Karpas-422 (cell line): ENCODE measurements at places on chromosomes 11 and 22. TPM values are rescaled to one million over a fixed set of nuclear protein-coding genes. Genes with fewer than 3 reads are reported as not detected.

- no peak for DNase-seq
These were observed 30.3 kb upstream of the SIK2 start for GRCh38 chr11:111571829-111572501.

GRCh38 chr11:45265969-45266675 lies 20.0 kb downstream of the SYT13 start:
- DNase-seq: no peak

PHLDA2 gene
- 0.25 TPM in 1 of 2 replicates, not detected in the other for total RNA-seq

DNA sequence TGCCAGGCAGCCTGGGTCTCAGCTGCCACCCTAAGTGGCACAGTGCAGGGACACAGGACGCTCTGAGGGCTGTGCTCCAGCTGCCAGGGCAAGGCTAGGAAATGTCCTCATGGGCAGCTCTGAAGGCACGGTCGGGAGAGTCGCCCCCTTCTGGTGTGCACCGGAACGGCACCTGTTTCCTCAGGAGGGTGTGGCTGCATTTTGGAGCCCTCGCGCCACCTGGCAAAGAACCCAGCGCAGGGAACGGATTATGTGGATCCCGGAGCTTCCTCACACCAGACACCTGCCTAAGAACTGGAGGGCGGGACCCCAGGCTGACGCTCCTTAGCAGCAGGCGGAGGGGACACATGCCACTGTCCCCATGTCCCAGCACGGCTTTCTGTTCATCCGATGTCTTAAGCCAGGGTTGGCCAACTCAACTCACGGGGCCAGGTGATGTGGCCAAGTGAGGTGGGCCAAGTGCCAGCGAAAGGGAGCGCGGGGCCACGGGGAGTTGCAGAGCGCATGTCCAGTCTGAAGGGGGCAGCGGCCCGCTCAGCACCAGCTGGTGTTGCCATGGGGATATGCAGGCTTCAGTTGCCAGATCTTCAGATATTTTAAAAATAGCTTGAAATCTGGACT lies 5.1 kb upstream of the SLC22A8 start:
- DNase-seq: peak; percentile 73

FGF19 gene
- not detected in 2 replicates for total RNA-seq

DNA sequence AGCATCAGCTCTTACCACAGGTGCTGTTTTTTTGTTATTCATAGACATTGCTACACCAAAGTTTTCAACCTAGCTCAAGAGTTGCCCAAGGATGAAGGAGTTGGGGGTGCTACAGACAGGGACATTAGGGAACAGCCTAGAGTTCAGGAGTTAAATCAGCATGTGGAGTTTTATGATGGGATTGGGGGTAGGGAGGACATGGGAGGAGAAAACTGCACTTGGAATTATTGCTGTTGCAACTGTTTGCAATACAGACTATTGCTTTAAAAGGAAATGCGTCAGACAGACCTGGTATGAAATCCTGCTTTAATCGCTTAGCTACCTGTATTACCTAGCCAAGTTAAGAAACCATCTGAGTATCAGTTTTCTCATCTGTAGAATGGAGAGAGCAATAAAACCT lies 6.3 kb downstream of the TMA7B start:
- no peak for DNase-seq

DNA sequence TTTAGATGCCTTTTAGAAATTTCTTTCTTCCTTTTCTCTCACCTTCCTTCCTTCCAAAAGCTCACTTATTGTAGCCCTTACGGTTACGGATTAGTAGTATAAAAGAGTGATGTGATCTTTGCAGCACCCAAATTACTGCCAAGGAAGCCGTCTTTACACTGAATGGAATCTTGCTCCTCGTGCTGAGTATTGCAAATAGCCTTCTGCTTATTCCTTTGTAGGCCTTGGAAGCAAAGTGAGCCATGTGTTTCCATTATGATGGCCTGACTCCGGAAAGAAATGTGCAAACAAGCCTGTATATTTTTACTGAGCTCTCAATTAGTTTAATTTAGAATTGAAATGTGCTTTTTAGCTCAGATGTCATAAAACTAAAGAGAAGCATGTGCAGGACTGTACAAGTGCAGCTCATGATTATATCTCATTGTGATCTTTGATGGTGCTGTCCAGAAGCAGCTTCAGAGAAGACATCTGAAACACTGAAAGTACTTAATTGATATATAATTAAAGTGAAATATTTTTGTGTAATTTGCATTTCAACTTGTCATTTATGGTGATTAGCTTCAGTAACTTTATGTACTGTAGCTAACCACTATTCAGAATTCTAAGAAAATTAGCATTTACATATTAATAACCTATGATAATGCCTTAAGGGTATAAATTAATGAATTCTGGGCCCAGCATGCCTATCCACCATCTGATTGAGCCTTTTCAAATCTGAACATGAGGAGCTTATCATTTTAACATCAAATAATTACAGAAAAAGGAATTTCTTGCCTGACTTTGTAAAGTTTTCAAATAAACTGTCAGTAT lies 129.3 kb downstream of the GRIA4 start:
- DNase-seq: no peak

TIGD3 gene
- total RNA-seq: 0.11 and 0.83 TPM in 2 replicates

DNA sequence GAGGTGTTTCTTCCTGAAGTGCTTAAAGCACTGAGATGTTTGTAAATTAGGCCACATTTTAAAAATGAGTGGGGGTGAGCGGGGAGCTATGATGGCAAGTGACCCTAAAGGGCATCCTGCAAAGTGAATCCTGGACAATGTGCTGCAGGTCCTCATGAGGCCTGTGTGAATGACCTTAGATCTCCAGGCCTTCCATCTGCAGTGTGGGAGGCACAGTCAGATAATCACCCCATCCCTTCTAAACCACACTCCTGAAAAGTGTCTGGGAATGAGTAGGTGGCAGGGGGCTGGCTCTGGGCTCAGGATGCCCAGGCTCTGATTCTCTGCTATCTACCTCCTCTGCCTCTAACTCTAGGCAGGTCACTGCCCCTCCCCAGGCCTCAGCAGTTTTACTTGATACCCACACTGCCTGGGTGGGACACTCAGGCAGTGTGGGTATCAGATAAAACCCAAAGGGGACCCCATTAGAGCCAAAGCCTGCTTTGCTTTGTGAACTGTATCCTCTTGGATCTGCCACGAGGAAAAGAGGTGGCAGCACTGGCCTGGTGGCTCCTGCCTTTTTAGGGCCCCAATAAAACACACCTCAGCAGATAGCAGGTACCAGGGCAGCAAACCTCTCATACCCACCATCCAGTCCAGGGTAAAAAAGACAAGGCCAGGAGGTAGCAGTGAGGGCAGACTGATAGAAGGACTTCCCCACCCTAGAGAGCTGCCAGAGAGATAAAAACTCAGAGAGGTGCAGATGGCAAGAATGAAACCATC lies 10.5 kb downstream of the STARD10 start:
- no peak for DNase-seq

TMEM258 gene
- 81.3 and 303 TPM in 2 replicates for total RNA-seq

DNA sequence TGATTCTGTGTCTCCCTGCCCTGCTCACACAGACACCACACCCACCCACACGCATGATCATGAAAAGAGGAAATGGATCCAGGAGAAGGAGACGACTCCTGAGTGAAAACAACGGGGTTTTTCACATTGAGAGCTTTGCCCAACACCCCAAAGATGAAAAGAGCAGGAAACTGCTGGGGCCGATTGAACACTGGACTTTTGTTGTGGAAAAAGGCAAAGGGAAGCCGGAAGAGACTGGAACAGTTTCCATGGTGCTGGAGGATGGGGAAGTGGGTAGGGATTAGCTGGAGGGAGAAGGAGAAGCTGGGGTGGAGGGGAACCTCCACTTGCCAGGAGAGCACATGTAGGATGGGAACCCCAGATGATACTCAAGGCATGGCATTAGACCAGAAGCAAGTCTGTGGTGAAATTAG lies 5.2 kb upstream of the SLC43A3 start:
- DNase-seq: no peak

BATF2 gene
- total RNA-seq: 0.18 and 1.1 TPM in 2 replicates

RASL10A gene
- 0.76 TPM in 1 of 2 replicates, not detected in the other for total RNA-seq

OTOG gene
- total RNA-seq: not detected in 2 replicates

DNA sequence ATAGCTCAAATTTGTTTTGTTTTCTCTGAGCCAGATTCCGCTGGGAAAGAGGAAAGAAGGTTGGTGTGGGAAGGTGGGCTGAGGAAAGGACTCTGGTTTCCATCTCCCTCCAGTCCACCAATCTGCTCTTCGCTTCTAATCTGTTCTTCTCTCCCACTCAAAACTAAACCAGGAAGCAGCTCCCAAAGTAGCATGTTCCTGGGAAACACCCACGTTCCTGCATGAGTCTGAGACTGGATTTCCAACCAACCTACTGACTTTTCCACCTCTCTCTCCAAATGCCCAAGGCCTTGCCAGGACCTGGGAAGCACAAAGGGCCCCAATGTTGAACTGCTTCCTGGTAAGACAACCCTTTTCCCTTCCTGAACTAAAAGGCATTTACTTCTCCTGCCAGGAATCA lies 110.2 kb downstream of the WT1 start:
- no peak for DNase-seq

- no peak for DNase-seq
These were observed 65.9 kb upstream of the BIRC3 start for GRCh38 chr11:102251423-102251822.

- no peak for DNase-seq
These were observed 2.7 kb downstream of the SLC43A3 start for GRCh38 chr11:57424137-57424791.

DNA sequence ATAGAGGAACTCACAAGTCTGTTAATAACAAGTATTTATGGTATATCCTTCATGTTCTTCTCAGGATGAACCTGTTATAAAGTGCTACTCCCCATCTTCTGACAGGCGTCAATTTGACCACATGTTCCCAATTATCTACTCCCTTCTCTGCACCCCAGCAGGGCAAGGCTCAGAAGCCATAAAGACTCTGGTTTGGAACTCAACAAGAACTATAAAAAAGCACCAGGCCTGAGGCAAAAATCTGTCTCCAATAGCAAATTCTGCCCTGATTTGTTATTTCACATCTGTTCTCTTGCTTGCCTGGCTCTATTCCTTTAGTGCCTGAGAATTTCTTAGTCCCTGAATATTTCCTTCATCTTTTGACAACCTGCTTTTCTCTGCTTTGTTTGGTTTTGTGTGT lies 618.2 kb upstream of the KIRREL3 start:
- DNase-seq: no peak

- no peak for DNase-seq
These were observed 304.0 kb upstream of the ANO3 start for GRCh38 chr11:26027887-26028286.

DNA sequence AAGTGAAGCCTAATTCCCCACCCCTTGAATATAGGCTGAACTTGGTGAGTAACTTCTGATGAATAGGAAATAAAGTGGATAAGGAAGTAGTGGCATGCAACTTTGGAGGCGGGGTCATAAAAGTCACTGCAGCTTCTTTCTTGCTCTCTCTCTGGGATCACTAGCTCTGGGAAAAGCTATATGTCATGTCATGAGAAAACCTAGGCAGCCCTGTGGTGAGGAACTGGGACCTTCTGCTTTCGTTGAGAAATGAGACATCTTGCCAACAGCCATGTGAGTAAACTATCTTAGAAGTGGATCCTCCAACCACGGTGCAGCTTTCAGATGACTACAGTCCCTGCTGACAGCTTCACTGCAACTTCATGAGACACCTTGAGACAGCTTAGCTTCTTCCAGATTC lies 15.7 kb downstream of the ZNF214 start:
- DNase-seq: no peak

DNA sequence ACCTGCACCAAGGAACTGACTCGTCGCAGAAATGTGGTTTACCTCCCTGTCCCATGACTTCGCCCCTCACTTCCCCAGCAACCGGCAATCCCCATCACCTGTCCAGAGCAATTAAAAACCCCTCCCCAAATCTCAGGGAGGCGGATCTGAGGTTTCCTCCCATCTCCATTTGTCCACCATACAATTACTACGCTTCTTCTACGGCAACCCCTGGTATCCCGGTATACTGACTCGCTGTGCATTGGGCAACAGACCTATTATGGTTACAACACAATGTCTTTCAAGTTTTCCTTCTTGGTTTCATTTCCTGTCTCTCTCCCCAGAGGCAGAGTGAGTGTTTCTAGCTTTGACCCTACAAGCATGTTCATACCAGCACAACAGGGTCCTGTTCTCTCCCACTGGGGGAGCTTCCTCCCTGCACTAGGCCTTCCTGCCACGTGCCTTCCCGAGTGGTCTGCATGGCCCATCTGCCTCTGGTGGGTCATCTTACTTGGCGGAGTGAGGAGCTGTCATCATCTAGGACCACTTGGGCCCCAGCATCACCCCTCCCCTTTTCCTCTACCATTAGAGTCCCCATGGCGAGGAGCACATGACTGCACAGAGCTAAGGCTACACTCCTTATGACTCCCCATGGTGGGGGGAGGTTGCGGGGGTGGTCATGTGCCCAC lies 30.3 kb upstream of the NAP1L4 start:
- DNase-seq: peak; percentile 62

SFI1 gene
- total RNA-seq: 43.2 and 59.5 TPM in 2 replicates

ZBTB44 gene
- 36.7 and 62.8 TPM in 2 replicates for total RNA-seq

SAA4 gene
- total RNA-seq: not detected in 2 replicates

SCO2 gene
- 1.1 and 14.2 TPM in 2 replicates for total RNA-seq

DNA sequence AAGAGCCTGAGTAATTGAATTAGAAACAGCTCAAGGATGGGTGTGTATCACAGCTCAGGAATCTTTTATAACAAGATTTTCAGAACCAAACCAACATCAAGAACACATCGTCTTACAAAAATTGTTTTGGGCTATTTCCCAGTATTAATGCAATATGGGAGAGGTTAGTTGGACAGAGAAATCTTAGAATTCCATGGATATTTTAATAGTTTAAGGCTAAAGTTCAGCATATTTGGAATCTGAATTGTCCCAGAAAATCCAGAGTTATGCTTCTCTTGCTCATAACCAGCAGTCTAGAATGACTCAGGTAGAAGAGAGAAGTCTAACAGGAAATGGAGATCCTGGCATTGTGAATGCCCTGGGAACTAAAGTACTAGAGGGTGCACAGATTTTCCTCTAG lies 74.6 kb downstream of the ADM start:
- DNase-seq: no peak

NNMT gene
- not detected in 2 replicates for total RNA-seq

DNA sequence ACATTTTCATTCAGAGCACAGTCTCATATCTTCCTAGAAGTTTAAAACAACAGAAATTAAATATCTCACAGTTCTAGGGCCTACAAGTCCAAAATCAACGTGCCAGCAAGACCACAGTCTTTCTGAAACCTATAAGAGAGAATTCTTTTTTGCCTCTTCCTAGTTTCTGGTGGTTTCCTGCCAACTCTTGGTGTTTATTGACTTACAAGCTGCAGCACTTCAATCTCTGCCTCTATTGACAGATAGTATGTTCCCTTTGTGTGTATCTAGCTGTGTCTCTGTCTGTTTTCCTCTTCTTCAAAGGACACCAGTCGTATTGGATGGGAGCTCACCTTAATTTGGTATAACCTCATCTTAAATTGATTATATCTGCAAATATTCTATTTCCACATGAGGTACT lies 347.5 kb downstream of the DCDC1 start:
- DNase-seq: no peak

- no peak for DNase-seq
These were observed 15.0 kb downstream of the UBE2L6 start for GRCh38 chr11:57552479-57552878.

OR51B4 gene
- not detected in 2 replicates for total RNA-seq

DNA sequence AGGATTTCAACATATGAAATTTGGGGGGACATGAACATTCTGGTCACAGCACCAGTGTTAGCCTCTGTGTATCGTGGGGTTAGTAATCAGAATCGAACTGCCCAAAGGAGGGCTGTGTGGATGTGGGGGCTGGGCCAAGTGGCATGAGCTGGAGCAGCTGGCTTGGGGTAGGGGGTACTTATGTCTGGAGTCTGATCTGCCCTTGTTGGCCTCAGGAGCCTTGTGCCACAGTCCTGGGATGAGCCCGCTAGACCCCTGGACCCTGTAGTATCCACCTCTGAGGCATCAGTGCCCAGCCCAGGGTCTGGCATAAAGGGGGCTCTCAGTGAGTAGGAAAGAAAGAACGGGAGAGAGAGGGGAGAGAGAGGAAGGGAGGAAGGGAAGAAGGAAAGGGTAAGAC lies 67.3 kb downstream of the LRRC32 start:
- no peak for DNase-seq
